ENCODE measurements at places on chromosomes 3 and 15. TPM values are rescaled to one million over a fixed set of nuclear protein-coding genes. Genes with fewer than 3 reads are reported as not detected.

CTDSPL gene
- 7.7 TPM for total RNA-seq

AHSG gene
- not detected for total RNA-seq

CHL1 gene
- total RNA-seq, result not detected

DNA sequence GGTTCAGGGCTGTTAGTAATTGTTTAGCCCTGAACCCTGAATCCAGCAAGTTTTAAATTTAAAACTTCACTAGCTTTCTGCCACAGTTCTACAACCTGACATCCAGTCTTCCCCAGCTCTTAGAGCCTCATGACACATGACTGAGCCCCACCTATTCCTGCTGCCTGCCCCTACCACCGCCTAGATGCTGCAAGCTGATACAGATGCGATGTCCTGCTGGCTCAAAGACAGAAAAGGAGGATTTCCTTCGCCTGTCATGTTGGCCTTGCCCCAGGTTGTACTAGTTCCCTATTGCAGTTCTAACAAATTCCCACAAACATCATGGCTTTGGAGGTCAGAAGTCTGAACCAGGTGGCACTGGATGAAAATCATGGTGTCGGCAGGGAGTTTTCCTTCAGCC, 510.6 kb upstream of the PPP2R3A start:
- no peaks in the 10 kb centered on the region for H3K27me3 ChIP-seq
- no peaks in the 10 kb centered on the region for H3K4me1 ChIP-seq
- no peaks in the 10 kb centered on the region for H3K36me3 ChIP-seq
- H3K27ac ChIP-seq, result no peak overlapping the region

DNA sequence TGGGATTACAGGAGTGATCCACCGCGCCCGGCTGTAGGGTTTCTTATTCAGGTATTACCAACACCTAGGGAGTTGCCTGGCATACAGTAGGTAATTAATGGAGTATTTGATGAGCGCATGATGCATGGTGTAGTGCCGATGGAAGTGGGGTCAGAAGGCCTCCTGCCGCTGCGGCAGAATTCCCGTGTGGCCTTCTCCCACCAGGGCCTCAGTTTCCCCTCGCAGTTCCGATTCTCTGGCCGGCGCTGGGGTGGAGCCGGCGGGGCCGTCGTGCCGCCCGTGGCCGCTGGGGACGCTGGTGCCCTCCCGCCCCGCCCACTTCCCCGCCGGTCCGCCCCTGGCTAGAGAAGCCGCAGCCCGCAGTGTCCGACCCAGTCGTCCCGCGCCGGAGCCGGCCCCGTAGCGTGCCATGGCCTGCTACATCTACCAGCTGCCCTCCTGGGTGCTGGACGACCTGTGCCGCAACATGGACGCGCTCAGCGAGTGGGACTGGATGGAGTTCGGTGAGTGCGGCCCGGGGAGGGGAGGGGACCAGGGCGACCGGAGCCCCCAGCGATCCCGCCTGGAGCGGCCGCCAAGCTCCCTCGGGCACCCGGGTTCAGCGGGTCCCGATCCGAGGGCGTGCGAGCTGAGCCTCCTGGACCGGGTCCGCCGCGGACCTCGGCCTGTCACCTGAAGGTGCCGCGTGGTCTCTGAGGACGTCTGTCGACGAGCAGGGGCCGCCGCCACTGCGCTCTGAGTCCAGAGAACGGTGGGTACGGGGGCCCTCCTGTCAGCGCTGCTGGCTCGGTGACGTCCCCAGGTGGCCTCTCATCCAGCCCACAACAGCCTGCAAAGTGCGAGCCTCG, at the start of gene IRAK2:
Gene IRAK2, plus strand, starts transcription at position 374 of the 848 bp plus-strand sequence. Its CDS starts 36 bp downstream, at position 410.
- no peak for DNase-seq
- no peak within 1 kb of the TSS for H3K27ac ChIP-seq
- H3K4me3 ChIP-seq, result no peak within 1 kb of the TSS
- H3K4me1 ChIP-seq, result no peaks in the 10 kb centered on the region
- no peaks in the 10 kb centered on the region for H3K36me3 ChIP-seq

- peaks cover 12% of the 10 kb centered on the region for H3K4me1 ChIP-seq
- no peaks in the 10 kb centered on the region for H3K36me3 ChIP-seq
- no peak for DNase-seq
- no peaks in the 10 kb centered on the region for H3K27me3 ChIP-seq
These were observed 7.7 kb downstream of the CCR9 start for GRCh38 chr3:45894015-45894414.

GRCh38 chr3:31431321-31431720, 101.4 kb upstream of the STT3B start:
- no peak overlapping the region for H3K27ac ChIP-seq
- H3K4me3 ChIP-seq, result no peak overlapping the region
- no peak for DNase-seq
- H3K4me1 ChIP-seq, result no peaks in the 10 kb centered on the region
- no peaks in the 10 kb centered on the region for H3K36me3 ChIP-seq

DNA sequence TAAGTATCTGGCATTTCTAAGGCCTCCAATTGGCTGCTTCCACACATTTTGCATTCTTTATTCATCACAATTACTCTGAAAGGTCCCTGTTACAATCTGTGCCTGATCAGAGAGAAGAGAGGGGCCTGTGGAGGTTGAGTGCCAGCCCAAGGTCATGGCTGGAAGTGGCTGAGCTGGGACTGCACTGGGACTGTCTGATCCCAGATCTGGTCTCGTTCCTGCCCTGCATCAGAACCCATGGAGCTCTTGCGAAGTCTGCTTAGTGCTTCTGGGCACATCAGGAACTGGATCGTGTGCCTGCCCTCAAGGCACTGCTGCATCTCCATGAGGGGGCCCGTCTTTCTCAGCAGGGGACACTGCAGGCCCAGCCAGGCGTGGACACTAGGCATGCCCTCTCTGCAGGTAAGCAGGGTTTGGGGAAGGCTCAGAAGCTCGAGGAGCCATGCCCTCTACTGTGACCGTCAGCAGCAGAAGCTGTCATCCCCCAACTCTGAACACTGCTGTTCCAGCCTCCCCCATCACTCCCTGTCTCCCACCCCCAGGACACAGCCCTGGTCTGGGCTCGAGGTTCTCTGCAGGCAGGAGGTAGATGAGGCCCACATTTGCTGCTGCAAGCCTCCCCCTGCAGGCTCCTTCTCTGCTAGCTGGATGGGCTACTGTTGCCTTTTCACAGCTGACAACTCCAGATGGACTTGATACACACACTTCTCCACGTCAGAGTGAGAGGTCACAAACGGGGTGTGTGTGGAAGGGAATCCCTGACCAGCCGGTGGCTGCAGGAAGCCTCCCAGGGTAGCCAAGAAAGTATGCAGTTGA, 96.5 kb upstream of the PRR23E start:
- no peaks in the 10 kb centered on the region for H3K36me3 ChIP-seq
- no peaks in the 10 kb centered on the region for H3K4me1 ChIP-seq
- no peak overlapping the region for H3K27ac ChIP-seq
- no peak overlapping the region for H3K4me3 ChIP-seq
- DNase-seq, result no peak
- H3K27me3 ChIP-seq, result no peaks in the 10 kb centered on the region

- no peak overlapping the region for H3K4me3 ChIP-seq
- peaks cover 90% of the 10 kb centered on the region for H3K36me3 ChIP-seq
- no peak overlapping the region for H3K27ac ChIP-seq
These were observed 8.5 kb downstream of the SEC61A1 start for GRCh38 chr3:128060473-128061381.

SPESP1 gene
- total RNA-seq, result not detected

GRCh38 chr3:72538070-72538745, 310.0 kb downstream of the SHQ1 start:
- DNase-seq, result no peak
- H3K36me3 ChIP-seq, result no peaks in the 10 kb centered on the region
- no peaks in the 10 kb centered on the region for H3K27me3 ChIP-seq
- no peak overlapping the region for H3K27ac ChIP-seq
- H3K4me1 ChIP-seq, result no peaks in the 10 kb centered on the region

DNA sequence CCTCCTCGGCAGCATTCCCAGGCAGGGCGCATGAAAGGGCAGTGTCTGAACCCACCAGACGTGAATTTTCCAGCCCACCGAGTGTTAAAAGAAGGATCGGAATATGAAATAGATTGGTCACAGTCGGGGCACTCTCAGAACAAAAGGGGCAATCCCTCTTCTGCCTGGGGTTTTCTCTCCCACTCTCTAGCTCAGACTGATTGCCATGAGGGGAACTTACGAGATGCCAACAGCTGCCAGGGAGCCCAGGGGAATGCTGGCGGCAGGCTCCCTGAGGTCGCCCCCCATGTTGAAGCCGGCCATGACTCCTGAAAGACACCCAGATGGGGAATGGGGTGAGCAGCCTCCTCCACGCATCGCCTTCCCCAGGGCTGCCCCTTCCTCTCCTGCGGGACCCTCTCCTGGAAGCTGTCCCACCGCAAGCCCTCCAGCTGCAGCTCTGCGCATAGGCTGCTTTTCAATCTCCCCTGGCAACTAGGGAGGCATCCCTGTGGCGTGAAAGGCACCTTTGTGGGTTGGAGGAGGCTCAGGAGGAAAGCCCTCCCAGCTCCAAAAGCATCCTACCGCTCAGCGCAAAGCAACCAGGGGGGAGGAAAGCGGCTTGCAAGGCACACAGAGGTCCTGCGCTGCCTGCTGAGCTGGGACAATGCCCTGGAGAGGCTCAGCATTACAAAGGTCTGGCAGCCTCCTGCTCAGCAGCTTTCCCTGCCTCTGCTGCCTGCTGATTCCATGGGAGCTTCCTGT, 64.8 kb upstream of the HEG1 start:
- H3K27ac ChIP-seq, result peak overlapping the region; percentile 94
- no peaks in the 10 kb centered on the region for H3K36me3 ChIP-seq
- DNase-seq, result peak; percentile 82
- H3K4me1 ChIP-seq, result peaks cover 25% of the 10 kb centered on the region
- H3K27me3 ChIP-seq, result no peaks in the 10 kb centered on the region

NRG4 gene
- 1.0 TPM for total RNA-seq

GRCh38 chr3:184663756-184664155, 48.1 kb downstream of the MAGEF1 start:
- DNase-seq, result no peak
- no peaks in the 10 kb centered on the region for H3K27me3 ChIP-seq
- peaks cover 19% of the 10 kb centered on the region for H3K4me1 ChIP-seq
- H3K27ac ChIP-seq, result no peak overlapping the region
- H3K4me3 ChIP-seq, result no peak overlapping the region
- no peaks in the 10 kb centered on the region for H3K36me3 ChIP-seq

ZBED2 gene
- not detected for total RNA-seq
